ENCODE measurements at places on chromosomes 1 and 21. TPM values are rescaled to one million over a fixed set of nuclear protein-coding genes. Genes with fewer than 3 reads are reported as not detected.

The DEPDC1 gene
- not detected for total RNA-seq

The SLC1A7 gene
- not detected for total RNA-seq

The NBPF26 gene
- 7.6 TPM for total RNA-seq

The CYP4X1 gene
- 0.53 TPM for total RNA-seq

The EPHA10 gene
- 0.60 TPM for total RNA-seq

The SYDE2 gene
- total RNA-seq = 8.3 TPM

The B3GALT2 gene
- 4.6 TPM for total RNA-seq

The C1orf56 gene
- total RNA-seq = 3.9 TPM

The PARP1 gene
- 63.1 TPM for total RNA-seq

GRCh38 chr1:32890516-32891240, 4.4 kb downstream of the HPCA start:
- no peak overlapping the region for H3K4me3 ChIP-seq
- DNase-seq = no peak
- peaks cover 2% of the 10 kb centered on the region for H3K4me1 ChIP-seq
- H3K27ac ChIP-seq = no peak overlapping the region
- H3K27me3 ChIP-seq = no peaks in the 10 kb centered on the region
- H3K36me3 ChIP-seq = no peaks in the 10 kb centered on the region

- H3K27ac ChIP-seq = no peak overlapping the region
- no peaks in the 10 kb centered on the region for H3K4me1 ChIP-seq
- no peaks in the 10 kb centered on the region for H3K36me3 ChIP-seq
- no peaks in the 10 kb centered on the region for H3K27me3 ChIP-seq
Observed at GRCh38 chr1:206769304-206769731, 1.3 kb upstream of the IL19 start.

GRCh38 chr1:241598249-241598648, 41.9 kb downstream of the CHML start:
- H3K27me3 ChIP-seq = no peaks in the 10 kb centered on the region
- no peaks in the 10 kb centered on the region for H3K36me3 ChIP-seq
- no peak overlapping the region for H3K27ac ChIP-seq
- no peaks in the 10 kb centered on the region for H3K4me1 ChIP-seq
- DNase-seq = no peak
- no peak overlapping the region for H3K4me3 ChIP-seq

GRCh38 chr1:182191381-182192115, 130.0 kb upstream of the ZNF648 start:
- H3K27me3 ChIP-seq = no peaks in the 10 kb centered on the region
- no peaks in the 10 kb centered on the region for H3K36me3 ChIP-seq
- H3K4me3 ChIP-seq = no peak overlapping the region
- peaks cover 3% of the 10 kb centered on the region for H3K4me1 ChIP-seq
- H3K27ac ChIP-seq = no peak overlapping the region

GRCh38 chr1:147246910-147247655, 4.6 kb downstream of the CHD1L start:
- peaks cover 1% of the 10 kb centered on the region for H3K4me1 ChIP-seq
- H3K4me3 ChIP-seq = no peak overlapping the region
- H3K27me3 ChIP-seq = no peaks in the 10 kb centered on the region
- DNase-seq = no peak

DNA sequence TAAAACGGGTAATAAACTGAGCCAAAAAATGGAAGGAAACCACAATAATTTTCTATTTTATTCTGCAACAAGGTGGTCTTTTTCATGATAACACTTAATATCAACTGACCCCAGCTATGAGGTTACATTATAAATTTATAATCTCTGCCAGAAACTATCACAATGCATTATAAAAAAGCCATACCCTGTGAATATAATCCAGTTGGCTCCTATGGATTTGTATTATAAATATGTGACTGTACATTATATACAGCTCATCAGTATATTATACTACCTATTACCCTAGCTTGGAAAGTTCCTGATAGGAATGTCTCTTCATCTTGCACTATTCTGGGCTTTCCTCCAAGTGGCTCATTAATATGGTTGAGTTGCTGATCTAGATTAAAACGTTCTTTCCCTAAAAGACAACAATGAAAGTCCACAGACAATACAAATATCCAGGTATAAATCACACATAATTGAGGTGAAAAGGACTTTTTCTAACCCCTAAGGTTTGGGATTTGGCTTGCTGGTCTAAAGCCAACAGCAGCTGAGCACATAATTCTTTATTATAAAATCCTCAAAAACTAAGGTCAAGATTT, 487.7 kb downstream of the TTLL7 start:
- H3K27ac ChIP-seq = no peak overlapping the region
- no peak for DNase-seq
- H3K36me3 ChIP-seq = no peaks in the 10 kb centered on the region
- no peak overlapping the region for H3K4me3 ChIP-seq
- peaks cover 3% of the 10 kb centered on the region for H3K4me1 ChIP-seq
- H3K27me3 ChIP-seq = no peaks in the 10 kb centered on the region

DNA sequence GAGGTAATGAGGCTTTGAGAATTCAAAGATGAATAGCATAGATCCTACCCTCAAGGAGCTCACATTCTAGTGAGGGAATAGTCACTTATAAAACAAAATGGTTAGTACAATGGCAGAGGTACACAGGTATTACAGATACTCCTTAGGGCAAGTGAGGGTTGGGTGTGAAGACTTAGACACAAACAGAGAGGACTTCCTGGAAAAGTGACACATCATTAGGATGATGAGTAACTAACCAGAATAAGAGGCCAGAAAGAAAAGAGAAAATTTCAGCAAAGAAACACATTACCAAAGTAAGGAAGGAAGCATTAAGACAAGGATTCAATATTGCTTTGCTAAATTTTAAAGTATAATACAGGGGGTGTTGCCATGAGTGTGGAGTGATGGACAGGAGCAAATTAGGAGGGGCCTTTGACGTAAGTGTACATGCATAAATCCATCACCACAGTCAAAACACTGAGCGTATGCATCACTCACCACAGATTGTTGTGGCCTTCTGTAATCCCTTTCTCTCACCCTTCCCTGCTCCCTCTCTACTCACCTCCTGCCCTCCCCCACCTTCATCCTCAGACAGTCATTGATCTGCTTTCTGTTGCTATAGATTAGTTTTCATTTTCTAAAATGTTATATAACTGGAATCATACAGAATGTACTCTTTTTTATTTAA, 7.9 kb downstream of the CD53 start:
- no peaks in the 10 kb centered on the region for H3K27me3 ChIP-seq
- H3K4me1 ChIP-seq = no peaks in the 10 kb centered on the region
- no peaks in the 10 kb centered on the region for H3K36me3 ChIP-seq
- H3K4me3 ChIP-seq = no peak overlapping the region
- no peak overlapping the region for H3K27ac ChIP-seq

GRCh38 chr1:30522031-30523004, 201.1 kb downstream of the MATN1 start:
- H3K27me3 ChIP-seq = no peaks in the 10 kb centered on the region
- no peaks in the 10 kb centered on the region for H3K36me3 ChIP-seq
- H3K27ac ChIP-seq = no peak overlapping the region
- no peak overlapping the region for H3K4me3 ChIP-seq
- H3K4me1 ChIP-seq = no peaks in the 10 kb centered on the region

GRCh38 chr1:58966103-58966916, 182.5 kb upstream of the JUN start:
- no peak for DNase-seq
- no peaks in the 10 kb centered on the region for H3K36me3 ChIP-seq

DNA sequence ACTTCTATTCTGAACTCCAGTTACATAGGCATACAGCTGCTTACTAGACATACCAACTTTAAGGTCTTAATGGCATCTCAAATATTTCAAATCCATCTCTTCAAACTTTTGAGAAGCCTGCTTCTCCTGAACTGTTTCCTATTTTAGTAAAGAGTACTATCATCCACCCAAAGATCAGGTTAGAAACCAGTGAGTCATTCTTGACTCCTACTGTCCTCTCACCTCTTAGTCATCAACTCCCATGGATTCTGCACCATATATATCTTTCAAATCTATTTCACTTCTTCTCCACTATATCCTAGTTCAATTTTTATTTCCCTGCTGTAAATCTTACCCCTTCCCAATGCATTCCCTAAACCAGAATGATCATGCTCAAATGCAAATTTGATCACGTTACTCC, 18.1 kb upstream of the BEND5 start:
- H3K27me3 ChIP-seq = no peaks in the 10 kb centered on the region
- no peak overlapping the region for H3K27ac ChIP-seq
- H3K4me3 ChIP-seq = no peak overlapping the region
- H3K36me3 ChIP-seq = no peaks in the 10 kb centered on the region

GRCh38 chr1:26553942-26554682, 24.6 kb downstream of the RPS6KA1 start:
- H3K27ac ChIP-seq = no peak overlapping the region
- no peak for DNase-seq
- H3K4me1 ChIP-seq = no peaks in the 10 kb centered on the region
